ENCODE measurements at places on chromosomes 7 and 10.

DNA sequence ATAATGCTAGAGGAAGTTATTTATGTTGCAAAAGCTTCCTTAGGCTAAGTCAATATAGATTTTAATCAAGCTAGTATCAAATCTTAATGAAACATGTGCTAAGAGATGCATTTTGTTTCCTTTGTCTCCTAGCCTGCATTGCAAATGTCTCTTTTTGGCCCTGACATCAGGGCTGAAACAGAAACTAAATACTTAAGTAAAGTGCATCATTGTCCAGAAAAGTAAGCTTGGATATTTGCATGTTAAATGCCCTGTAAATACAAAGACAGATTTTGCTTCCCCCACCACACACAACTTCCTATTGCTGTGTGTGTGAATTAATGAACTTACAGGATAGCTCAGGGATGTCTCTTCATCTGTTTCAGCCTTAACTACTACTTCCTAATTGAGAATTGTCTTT lies 10.0 kb upstream of the STAMBPL1 start:
- no peak for DNase-seq

- no peak for DNase-seq
Measured at GRCh38 chr7:93980744-93981479, 23.2 kb downstream of the BET1 start.

- DNase-seq = peak; percentile 6
Measured at GRCh38 chr10:127228195-127228787, 31.9 kb upstream of the INSYN2A start.

GRCh38 chr7:99027241-99027640 lies 116.7 kb downstream of the SMURF1 start:
- DNase-seq = peak; percentile 70

- DNase-seq = no peak
Measured at GRCh38 chr7:129265328-129265727, 40.5 kb downstream of the AHCYL2 start.

DNA sequence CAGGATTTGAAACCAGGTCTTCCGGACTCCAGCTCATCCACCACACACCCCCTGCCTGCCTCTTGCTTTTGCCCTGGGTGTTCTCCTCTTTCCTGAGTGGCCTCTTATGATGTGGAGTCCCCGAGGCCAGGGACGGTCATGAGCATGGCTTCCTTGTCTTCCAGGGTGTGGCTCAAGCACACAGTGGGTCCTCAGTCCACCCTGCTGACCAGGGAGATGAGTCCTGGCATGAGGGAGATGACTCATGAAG lies 32.8 kb downstream of the DNAJB12 start:
- no peak for DNase-seq

GRCh38 chr10:59753267-59753666 lies at the start of gene MRLN:
MRLN (minus strand) TSS chr10:59753455.
- no peak for DNase-seq

DNA sequence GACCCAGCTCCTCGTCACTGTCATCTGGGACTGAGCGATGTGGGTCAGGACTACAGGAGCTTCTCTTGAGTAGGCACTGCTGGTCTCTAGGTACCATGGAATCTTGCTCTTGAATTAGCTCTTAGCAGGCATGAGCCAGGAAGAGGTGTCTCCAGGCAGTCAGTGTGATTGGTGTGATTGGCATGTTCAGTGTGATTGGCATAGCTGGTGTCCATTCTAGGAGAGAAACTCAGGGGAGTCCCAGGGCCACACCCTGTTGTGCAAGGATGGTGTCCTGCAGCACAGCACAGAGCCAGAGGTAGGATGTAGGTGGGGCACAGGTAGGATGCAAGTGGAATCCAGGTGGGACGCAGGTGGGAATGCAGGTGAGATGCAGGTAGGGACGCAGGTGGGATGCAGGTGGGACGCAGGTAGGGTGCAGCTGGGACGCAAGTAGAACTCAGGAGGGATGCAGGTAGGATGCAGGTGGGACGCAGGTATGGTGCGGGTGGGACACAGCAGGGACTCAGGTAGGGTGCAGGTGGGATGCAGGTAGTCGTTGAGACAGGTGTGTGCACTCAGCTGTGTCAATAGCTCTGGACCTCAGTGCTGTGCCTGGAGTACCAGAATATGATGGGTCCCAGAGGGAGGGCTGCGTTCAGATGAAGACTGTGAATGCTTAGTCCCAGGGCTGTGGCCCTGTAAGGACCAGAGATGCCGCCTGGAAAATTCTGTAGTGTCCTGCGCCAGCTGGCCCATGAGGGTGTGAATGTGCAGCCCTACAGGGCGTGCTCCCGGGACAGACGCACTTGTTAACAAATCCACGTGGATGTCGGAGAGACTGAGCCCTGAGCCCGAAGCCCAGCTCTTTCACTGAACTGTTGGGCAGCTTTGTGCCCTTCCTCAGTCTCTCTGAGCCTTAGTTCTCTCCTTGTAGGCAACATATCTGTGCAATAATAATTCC lies 248.2 kb upstream of the PITRM1 start:
- no peak for DNase-seq

- no peak for DNase-seq
Measured at GRCh38 chr7:36615852-36616540, 108.3 kb downstream of the AOAH start.

DNA sequence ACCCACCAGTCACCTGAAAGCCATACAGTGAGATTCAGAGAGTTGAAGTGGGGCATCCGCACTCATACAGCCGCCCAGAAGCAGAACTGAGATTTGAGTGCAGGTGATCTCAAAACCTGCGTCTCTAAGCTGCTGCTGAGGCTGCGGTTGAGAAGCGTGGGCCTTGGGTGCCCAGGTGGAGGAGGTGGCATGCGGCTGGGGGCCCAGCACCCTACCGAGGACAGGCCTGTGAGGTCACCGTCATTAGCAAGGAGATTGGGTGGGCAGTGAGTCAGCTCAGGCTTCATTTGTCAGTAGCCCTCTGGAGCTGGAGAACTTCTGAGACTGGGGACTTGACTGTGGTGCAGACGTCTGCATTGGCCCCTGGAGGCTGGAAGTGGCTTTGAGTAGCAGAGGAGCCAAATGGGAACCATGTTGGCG lies 29.8 kb downstream of the ZMIZ1 start:
- DNase-seq = peak; percentile 43

- no peak for DNase-seq
Measured at GRCh38 chr7:156219307-156220077, 407.2 kb upstream of the SHH start.

- DNase-seq = no peak
Measured at GRCh38 chr10:63689768-63690167, 168.6 kb downstream of the REEP3 start.

GRCh38 chr7:45187946-45188411 lies 30.4 kb downstream of the RAMP3 start:
- no peak for DNase-seq

GRCh38 chr7:29243910-29244655 lies 49.5 kb downstream of the CHN2 start:
- no peak for DNase-seq

GRCh38 chr10:17368708-17369272 lies 85.6 kb downstream of the ST8SIA6 start:
- DNase-seq = no peak

DNA sequence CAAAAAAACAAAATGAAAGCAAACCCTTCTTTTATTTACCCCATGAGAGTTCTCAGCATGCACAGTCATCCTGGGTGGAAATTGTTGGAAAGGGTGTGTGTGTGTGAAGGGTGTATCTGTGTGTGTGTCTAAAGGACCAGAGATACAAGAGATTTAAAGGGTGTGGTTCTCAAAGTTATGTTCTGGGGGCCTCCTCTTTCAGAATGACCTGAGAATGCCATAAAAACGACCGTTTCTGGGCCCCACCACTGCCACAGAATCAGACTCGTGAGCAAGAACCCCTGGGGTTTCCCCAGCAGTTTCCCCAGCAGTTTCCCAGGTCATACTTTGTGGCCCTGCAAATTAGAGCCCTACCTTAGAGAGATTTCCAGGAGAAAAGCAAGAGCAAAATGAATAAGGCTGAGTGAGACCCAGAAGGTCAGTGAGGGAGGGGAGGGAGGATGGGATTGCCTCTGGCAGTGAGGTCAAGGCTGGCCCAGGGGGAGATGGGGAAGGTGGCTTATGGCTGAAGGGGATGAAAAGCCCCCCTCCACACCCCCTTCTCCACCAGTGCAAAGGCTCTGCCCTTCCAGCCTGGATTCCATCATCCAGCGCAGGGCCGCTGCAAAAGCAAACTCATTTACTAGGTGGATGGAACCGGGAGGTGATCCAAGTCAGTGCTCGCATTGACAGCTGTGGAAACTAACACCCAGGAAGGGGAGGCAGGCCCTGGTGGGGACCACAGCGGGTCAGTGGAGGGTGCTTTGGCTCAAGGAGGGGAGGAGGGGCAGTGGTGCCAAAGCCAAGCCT lies 10.2 kb downstream of the PYROXD2 start:
- peak; percentile 57 for DNase-seq

GRCh38 chr7:23345601-23346000 lies 46.5 kb downstream of the MALSU1 start:
- no peak for DNase-seq

- DNase-seq = no peak
Measured at GRCh38 chr10:86298501-86299001, 68.0 kb downstream of the GRID1 start.

- DNase-seq = peak; percentile 89
Measured at GRCh38 chr7:85172530-85172941, 14.3 kb downstream of the SEMA3D start.

- DNase-seq = peak; percentile 41
Measured at GRCh38 chr7:36535866-36536664, 146.4 kb downstream of the ANLN start.

GRCh38 chr10:24128066-24128730 lies 80.7 kb upstream of the KIAA1217 start:
- DNase-seq = no peak

DNA sequence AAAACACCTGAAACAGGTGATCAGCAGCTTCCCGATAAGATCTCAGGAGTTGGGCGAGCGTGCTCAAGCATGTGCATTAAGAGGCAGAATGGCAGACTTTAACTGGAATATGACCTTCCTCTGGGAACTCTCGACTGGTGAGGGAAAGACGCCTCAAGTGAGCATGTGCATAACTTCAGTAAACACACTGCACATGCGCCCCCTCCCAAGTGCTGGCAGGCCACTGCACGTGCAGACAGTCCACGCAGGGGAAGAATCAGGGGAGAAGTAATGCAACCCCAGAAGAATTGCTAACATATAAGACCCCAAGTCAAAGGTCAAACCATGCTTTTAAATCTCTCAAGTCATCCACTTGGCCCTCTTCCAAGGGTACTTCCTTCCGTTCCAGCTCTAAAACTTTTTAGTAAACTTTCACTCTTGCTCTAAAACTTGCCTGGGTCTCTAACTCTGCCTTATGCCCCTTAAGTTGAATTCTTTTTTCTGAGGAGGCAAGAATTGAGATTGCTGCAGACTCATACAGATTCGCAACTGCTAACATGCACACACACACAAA lies 541.0 kb downstream of the TNS3 start:
- no peak for DNase-seq

GRCh38 chr10:8993864-8994263 lies 939.4 kb downstream of the GATA3 start:
- DNase-seq = no peak

- DNase-seq = peak; percentile 59
Measured at GRCh38 chr7:84336303-84336702, 141.7 kb upstream of the SEMA3A start.

- no peak for DNase-seq
Measured at GRCh38 chr10:47454008-47454779, 29.7 kb downstream of the ANXA8 start.

DNA sequence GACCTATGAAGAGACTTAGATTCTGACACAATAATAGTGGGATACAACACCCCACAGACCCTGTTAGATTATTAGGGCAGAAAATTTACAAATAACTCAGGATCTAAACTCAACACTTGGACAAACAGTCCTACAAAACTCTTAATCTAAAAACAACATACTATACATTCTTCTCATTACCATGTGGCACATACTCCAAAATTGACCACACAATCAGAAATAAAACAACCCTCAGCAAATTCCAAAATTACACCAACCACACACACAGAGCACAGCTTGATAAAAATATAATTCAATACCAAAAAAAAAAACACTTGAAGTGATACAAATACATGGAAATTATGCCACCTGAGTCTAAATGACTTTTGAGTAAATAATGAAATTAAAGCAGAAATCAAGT lies 7.8 kb downstream of the ZNF680 start:
- DNase-seq = no peak

- DNase-seq = peak; percentile 53
Measured at GRCh38 chr10:7133278-7133677, 277.6 kb downstream of the SFMBT2 start.

DNA sequence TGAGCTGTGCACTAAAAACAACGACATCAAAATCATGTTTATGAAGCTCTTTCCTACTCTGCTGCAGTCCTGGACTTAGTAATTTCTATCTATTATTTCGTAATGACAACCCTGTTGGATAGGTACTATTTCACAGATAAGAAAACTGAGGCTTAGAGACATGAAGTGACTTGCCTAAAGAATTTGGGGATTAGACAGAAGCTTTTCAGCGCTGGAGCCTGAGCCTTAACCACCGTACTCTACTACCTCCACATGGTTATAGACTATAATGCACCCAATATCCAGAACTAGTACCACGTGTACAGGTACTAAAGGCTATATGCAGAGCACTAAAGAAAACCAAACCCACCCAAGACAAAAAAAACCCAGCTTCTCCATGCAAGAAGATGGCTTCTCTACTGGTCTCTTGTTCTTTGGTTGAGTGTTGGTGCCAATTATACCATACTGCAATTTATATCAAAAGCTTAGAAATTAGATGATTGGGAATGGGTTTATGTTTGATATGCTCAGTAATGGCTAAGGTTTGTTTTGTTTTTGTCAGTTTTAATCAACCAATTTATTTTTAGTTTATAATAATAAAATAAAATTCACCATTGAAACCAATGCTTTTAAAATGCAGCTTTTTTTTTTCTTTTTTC lies 6.5 kb upstream of the SNX10 start:
- no peak for DNase-seq

- DNase-seq = no peak
Measured at GRCh38 chr7:143385891-143386781, 5.0 kb downstream of the ZYX start.

DNA sequence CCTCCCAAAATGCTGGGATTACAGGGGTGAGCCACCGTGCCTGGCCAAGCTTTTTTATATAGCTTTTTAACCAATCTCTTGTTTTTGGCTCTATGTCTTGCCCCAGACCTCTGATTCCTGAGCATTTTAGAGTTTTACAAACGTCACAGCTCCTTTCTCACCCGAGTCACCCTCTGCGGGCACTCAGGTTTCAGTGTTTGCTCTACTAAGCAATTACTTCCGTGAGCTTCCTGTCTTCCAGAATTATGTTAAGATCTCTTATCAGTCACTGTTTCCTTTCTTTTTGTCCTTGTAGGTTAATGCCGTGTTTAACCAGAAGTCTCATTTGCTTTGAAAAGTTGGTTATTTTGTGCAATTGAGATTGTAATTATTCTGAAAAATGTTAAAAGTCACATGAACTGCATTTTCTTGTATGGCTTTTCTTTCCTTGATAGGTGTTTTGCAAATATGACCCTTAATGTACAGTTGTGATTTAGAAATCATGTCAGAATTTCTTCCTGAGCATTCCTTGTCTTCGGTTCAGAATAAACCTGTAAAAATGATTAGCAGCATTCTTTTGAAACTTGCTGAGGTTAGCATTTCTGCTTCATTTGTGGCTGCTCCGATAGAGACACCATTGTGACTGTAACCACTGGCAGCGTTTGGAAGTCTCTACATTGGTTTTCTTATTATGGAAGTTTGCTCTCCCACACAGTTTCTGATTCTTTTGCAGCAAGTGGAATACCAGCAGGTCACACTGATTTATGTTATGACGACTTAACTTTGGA lies 4.5 kb upstream of the HKDC1 start:
- no peak for DNase-seq

All from astrocyte of the spinal cord (primary cell).